Endothelial cell of umbilical vein (primary cell): ENCODE measurements at places on chromosomes 2 and 18. TPM values are rescaled to one million over a fixed set of nuclear protein-coding genes. Genes with fewer than 3 reads are reported as not detected.

Gene KCNK3
- not detected in 2 replicates for total RNA-seq

Gene LRPPRC
- total RNA-seq = 68.2 and 94.0 TPM in 2 replicates

DNA sequence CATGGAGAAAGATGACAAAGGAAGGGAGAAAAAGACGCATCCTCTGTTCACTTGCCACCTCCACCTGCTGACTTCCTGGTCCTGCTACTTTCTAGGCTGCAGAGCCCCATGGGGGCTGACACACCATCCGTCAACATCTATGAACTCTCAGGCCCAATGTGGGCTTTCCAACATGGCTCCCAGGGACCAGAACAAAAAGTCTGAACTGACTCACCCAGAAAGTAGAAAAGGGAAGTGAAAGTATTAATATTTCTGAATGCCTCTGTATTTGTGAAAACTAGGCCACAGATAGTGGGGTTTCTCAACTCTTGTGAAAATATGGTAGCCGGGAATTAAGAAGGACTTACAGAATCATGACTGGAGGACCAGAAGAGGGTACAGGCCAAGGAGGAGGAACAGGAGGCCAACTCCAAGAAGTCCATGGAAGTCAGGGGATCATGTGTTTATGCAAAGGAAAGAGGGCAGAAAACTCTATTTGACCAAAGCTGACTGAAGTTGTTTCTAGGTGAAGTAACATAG lies 123.1 kb upstream of the CAB39 start:
- DNase-seq = no peak

DNA sequence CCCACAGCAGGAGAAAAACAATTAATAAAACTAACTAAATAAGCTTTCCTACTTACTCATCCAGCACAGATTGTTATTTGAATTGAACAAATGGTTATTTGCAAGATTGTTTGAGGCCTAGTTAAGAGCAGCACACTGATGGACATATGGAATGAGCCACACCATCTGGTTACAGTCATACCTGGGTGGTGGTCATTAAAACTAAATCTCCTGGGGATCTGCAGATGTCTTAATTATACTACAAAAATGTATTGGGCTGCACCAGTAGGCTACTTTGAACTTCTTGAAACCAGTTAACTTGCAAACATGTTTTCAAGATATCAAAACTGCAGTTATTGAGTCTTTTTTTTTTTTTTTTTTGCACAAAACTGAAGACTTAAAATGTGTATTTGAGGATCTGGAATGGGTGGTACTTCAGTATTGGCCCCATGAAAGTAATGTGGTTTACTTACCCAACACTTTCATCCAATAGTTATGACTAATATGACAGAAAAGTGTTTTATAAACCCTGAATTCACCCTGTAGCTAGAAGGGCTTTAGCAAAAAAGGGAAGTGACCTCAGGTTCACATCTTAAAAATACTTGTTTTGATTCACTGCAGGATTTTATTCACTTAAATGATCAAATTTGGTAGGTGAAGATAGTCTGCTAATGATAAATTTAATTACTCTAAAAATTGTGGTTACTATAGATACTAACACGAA lies 10.8 kb downstream of the AGFG1 start:
- no peak for DNase-seq

- no peak for DNase-seq
These were observed 206.0 kb upstream of the SPRED2 start for GRCh38 chr2:65638443-65638842.

DNA sequence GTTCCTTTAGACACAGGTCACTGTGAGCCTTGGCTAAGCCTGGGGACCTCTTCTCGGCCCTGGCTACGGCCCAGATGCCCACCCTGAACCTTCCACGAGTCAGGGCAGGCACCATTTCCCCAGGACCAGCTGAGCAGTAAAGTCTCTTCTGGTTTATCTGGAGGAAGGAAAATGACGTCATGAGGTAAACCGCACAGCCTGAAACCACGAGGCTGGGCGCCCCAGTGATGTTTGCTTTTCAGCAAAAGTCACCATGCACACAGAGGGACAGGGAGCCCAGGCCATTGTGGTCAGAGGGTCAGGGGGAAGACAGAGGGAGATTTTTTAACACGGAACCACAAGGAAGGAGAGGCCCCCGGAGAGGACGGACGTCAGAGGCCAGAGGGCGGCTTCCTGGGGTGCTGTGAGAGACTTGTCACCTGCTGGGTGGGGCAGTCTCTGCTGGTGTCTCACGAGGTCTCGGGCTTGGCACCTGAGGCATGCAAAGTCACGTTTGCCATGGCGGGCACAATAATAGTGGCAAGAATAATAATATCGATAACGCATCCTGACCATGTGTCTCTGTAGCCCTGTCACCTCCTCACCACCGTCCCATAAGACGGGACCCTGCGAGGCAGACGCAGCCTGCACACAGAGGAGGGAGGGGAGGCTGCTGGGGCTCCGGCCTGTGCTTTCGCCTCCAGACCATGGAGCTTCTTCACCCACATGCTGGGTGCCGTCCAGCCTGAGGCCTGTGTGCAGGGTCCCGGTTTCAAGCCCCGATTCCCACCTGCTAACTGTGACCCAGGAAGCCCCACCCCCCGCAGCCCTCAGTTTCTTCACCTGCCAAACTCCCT lies 33.2 kb upstream of the FOSL2 start:
- DNase-seq = peak; percentile 68

- peak; percentile 93 for DNase-seq
These were observed 4.5 kb downstream of the ZFP36L2 start for GRCh38 chr2:43221763-43222474.

- no peak for DNase-seq
These were observed 50.1 kb upstream of the UNC80 start for GRCh38 chr2:209721497-209721896.
